ENCODE measurements at places on chromosomes 7 and 10.

DNA sequence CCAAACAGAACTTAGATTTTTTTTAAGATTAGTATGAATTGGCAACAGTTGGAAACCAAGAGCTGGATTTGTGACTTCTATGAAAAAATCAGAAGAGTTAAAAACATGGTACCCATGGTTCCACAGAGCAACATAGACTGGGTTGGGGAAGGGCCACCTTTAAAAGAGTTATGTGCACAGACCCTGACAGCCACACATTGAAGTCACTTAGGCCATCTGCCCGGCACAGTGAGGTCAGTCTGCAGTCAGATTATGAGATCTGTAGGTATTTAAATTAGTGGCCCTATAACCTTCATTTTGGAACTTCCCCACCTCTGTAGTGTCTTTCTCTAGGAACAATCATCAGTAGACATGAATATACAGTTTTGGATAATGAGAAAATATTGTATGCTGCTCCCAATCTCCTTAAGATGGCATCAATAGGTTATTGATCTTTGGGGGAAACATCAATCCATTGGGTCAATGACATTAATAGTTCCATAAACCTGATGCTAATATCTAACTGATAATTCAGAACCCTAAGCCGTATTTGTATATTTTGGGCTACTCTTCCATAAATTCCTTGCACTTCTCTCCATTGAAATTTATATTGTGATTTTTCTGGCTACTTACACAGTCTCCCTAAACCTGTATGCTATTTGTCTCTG lies 7.0 kb downstream of the ANKRD1 start:
- no peak for DNase-seq

DNA sequence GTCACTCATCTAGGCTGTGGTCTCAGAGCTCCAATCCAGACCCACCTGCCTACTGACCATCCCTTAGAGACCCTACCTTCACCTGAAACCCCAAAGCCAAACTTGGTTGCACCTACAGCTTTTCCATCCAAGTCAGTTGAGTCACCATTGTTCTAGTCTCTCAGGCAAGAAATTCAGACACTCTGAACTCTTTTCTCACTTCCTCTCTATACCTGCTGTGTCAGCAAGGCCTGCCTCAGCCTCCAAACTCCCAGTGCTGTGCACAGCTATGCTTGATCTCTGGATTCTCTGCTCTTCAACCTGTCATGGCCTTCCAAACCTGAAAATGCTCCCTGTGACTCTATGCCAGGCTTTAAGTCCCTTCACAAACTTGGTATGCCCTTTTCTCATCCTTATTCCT lies 47.4 kb upstream of the MTURN start:
- DNase-seq, result no peak

- no peak for DNase-seq
Measured at GRCh38 chr10:71780156-71780555, 6.8 kb upstream of the VSIR start.

DNA sequence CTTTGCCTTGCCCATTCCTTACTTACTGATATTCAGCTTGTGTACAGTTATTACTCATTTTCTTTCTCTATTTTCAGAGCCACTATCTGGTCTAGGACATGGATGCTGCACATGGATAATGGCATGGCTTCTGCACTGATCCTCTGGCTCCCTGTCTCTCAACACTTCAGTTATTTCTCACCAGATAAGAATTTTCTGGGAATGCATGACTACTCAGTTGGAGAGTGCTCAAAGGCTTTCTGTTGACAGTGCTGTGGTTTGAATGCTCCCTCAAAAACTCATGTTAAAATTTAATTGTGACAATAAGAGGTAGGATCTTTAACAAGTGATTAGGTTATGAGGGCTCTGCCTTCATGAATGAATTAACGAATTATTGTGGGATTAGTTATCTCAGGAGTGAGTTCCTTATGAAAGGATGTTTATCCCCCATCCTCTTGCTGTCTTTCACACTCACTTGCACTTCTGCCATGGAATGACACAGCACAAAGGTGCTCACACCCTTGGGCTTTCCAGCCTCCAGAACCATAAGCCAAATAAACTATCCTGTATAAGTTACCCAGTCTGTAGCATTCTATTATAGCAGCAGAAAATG lies 16.1 kb upstream of the PIK3CG start:
- DNase-seq, result peak; percentile 69

GRCh38 chr7:51286401-51286800 lies 30.2 kb downstream of the COBL start:
- no peak for DNase-seq

DNA sequence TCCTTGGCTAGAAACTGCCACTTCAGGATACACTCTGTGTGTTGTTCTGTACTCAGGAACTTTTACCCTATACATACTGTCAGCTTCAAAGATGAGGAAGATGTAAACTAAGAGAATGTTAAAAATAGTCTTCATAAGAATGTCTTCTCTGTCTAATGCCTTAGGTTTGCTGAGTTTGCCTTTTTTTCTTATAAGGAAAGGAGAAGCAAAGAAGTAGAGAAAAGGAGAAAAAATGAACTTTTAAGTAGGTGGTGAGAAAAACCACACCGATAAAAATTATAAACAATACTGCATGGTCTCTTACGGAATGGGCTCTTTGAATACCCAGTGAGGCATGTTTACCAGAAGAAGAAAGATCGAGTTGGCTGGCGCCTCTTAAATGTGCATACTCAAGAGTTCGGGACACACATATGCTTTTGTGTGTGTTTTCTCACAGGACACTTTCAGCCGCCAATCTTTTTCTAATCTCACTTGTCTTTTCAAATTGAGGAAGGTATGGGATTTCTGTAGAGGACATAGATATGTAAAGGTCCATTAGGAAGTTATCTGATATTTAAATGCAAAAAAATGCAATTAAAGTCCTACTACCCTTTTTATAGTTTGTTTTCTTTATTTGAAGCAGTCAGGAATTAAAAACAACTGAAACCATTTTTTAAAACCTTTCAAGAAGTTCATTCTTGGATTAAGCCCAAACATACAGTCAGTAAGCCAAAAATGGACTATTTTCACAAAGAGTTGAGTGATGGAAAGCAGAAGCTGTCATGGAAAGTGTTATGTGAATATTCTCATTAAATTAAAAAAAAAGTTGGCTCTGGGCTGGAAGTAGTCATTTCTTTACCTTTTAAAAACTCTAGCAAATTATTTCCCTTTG lies 100.6 kb upstream of the MDFIC start:
- no peak for DNase-seq

DNA sequence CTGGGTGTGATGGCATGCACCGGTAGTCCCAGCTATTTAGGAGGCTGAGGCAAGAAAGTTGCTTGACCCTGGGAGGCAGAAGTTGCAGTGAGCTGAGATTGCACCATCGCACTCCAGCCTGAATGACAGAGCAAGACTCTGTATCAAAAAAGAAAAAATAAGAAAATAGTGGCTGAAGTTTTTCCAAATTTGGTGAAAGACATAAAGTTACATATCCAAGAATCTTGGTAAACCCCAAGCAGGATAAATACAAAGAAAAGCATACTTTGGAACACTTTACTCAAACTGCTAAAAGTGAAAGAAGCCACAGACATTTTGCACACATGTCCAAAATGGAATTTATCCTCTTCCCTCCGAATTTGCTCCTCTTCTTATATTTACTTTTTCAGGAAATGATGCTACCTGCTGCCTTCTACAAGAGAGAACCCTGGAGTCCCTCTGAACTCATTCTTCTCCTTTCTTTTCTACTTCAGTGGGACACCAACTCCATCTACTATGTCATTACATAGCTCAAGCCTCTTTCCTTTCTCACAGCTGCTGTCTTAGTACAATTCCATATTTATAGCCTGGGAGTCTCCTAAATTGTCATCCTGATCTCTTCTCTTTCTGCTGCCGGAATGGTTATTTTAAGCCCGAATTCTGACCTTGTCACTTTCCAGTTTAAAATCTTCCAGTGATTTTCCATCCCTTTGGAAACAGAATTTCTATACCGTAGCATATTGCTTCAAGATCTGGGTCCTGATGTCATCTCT lies 17.3 kb upstream of the SMNDC1 start:
- DNase-seq, result no peak

GRCh38 chr7:54529568-54529967 lies 12.6 kb upstream of the VSTM2A start:
- no peak for DNase-seq

DNA sequence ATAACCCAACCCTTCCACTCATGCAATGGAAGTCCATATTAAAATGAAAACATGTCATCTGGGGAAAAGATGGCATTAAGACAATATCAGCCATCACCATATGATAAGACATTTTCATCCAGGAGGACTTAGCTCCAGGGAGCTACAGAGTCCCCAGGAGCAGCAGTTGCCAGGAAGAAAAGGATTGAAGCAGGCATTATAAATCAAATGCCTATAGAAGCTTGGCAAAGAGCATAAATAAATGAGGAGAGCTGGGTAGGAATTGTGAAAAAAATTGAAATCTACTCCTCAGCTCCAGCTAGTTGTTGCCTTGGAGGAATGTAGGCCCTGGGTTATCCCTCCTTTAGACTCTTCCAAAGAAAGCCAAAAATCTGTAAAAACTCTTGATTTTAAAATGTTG lies 42.5 kb downstream of the FAM13C start:
- DNase-seq, result no peak

GRCh38 chr7:42194238-42194637 lies 42.8 kb downstream of the GLI3 start:
- DNase-seq, result no peak

Data from brain microvascular endothelial cell (primary cell).